ENCODE measurements at places on chromosomes 2 and 18. TPM values are rescaled to one million over a fixed set of nuclear protein-coding genes. Genes with fewer than 3 reads are reported as not detected.

OTX1 gene
- polyA plus RNA-seq: not detected

ABCG5 gene
- polyA plus RNA-seq: 0.05 TPM

RAPGEF4 gene
- polyA plus RNA-seq: 0.52 TPM

CXCR4 gene
- polyA plus RNA-seq: 626 TPM

GCA gene
- polyA plus RNA-seq: 50.8 TPM

RBKS gene
- polyA plus RNA-seq: 1.7 TPM

BOK gene
- polyA plus RNA-seq: 4.5 TPM

CHRNG gene
- polyA plus RNA-seq: 0.06 TPM

NDC80 gene
- polyA plus RNA-seq: 3.4 TPM

EVX2 gene
- not detected for polyA plus RNA-seq

EXOC6B gene
- 2.7 TPM for polyA plus RNA-seq

TNFAIP6 gene
- polyA plus RNA-seq: 0.46 TPM

CRYGC gene
- polyA plus RNA-seq: not detected

IL36A gene
- polyA plus RNA-seq: 0.26 TPM

ALK gene
- not detected for polyA plus RNA-seq

CHST9 gene
- polyA plus RNA-seq: 1.6 TPM

ANKRD30BL gene
- polyA plus RNA-seq: 0.06 TPM

TOGARAM2 gene
- 7.4 TPM for polyA plus RNA-seq

CCNT2 gene
- 13.5 TPM for polyA plus RNA-seq

GKN1 gene
- 0.28 TPM for polyA plus RNA-seq

SPEG gene
- 4.9 TPM for polyA plus RNA-seq

IL1RL1 gene
- 0.16 TPM for polyA plus RNA-seq

SH3BP4 gene
- polyA plus RNA-seq: 3.7 TPM

PROC gene
- 0.52 TPM for polyA plus RNA-seq

MXD1 gene
- 2.7 TPM for polyA plus RNA-seq

THSD7B gene
- 0.02 TPM for polyA plus RNA-seq

TRIM54 gene
- polyA plus RNA-seq: 0.49 TPM

CCDC141 gene
- 0.30 TPM for polyA plus RNA-seq

LRRC30 gene
- polyA plus RNA-seq: not detected

GALR1 gene
- not detected for polyA plus RNA-seq

CFAP221 gene
- polyA plus RNA-seq: 0.30 TPM

FIGN gene
- polyA plus RNA-seq: 2.2 TPM

NPHP1 gene
- 1.8 TPM for polyA plus RNA-seq

GAL3ST2 gene
- not detected for polyA plus RNA-seq

HOXD13 gene
- not detected for polyA plus RNA-seq

SLC40A1 gene
- 55.7 TPM for polyA plus RNA-seq

C2orf81 gene
- 3.2 TPM for polyA plus RNA-seq
